ENCODE measurements at places on chromosomes 1 and 21. TPM values are rescaled to one million over a fixed set of nuclear protein-coding genes. Genes with fewer than 3 reads are reported as not detected.

DNA sequence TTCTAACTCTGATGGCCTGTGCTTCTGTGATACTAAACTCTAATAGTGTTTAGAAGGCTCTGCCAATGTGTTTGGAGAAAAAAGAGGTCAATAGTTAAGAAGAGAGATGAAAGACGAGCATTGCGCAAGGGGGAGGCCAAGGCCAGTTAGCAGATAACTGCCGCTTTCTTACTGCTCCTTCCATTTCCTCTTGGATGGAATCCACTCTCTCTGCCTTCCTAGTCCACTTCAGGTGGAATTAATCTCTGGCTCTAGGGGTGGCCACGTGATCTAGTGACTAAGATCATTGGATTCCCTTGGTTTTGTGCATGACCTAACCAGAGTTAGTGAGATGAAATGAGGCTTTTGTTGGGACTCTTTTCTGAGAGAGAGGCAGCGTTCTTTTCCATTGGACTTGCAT lies 148.3 kb downstream of the ACTL8 start:
- no peak for DNase-seq

DNA sequence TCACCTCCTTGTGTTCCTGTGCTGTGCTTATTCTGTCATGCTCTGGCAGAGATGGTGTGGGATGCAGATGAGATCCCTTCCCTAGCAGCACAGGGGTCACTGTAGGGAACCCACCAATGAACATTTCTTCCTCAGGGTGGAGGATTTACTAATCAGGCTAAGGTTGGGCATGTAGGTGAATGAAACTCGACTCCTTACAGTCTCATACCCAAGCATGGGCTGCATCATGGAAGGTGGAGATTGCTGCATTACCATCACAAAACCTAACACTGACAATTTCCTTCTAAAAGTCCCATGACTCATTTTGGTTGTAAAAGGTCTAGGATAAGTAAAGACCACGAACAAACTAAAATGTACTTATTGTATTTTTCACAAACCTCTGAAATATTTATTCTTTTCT lies 399.9 kb downstream of the DSCAM start:
- DNase-seq = no peak

Gene AMY1B
- total RNA-seq = not detected

Gene DNAJC28
- 3.7 TPM for total RNA-seq

Gene CFAP107
- total RNA-seq = not detected

DNA sequence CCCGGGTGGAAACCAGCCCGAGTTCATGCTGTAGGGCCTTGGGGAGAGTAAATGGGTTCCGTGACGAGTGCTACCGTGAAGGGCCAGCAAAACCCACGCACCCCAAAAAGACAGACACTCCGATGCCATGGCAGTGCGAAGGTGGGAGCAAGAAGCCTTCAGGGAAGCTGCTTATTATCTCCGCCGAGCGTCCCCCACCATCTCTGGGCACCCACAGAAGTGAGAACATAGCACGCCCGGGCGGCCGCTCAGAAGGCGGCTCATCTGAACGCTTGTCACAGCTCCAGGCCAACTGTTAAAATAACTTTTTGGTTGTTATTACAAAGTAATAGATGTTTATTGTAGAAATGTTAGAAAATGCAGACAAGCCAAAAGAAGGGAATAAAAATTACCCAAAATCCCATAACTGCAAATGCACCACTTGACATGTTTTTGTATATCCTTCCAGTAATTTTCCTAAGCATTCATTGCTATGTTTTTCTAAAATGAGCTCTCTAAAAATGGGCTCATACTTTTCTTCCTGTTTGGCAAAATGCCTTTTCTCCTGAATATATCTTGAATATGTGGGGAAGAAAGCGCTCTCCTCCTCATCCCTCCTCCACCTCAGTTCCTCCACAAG lies 234.9 kb downstream of the NPHP4 start:
- DNase-seq = no peak
